WTC11 (cell line): ENCODE measurements at places on chromosomes 12 and 14. TPM values are rescaled to one million over a fixed set of nuclear protein-coding genes. Genes with fewer than 3 reads are reported as not detected.

Gene RIN3
- total RNA-seq = 2.7 to 3.3 TPM (median 3.0 TPM) in 3 replicates

Gene PLD4
- 0.07 to 0.21 TPM (median 0.11 TPM) in 3 replicates for total RNA-seq

Gene LRRC9
- 0.79 to 0.99 TPM (median 0.82 TPM) in 3 replicates for total RNA-seq

Gene PIWIL1
- not detected in 3 replicates for total RNA-seq

Gene RNASE2
- not detected in 3 replicates for total RNA-seq

Gene ESR2
- 0.23 to 0.50 TPM (median 0.39 TPM) in 3 replicates for total RNA-seq

GRCh38 chr12:79763766-79764452 lies 73.1 kb upstream of the PAWR start:
- DNase-seq = no peak

DNA sequence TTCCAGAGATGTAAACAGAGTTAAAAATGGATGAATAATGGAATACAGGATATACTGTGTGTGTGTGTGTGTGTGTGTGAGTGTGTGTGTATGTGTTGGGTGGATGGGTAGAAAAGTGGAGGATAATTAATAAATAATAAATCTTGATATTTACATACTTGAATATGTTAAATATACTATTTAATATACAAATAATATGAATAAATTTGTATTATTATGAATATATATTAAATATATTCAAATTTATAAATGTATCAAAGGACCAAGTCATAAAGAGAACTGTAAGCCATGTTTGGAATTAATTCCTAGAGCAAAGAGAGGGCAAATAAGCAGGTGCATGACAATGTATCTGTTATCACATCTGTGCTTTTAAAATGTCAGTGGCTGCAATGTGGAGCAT lies 225.3 kb downstream of the ALG10B start:
- no peak for DNase-seq

GRCh38 chr14:30214461-30215090 lies 286.9 kb upstream of the PRKD1 start:
- no peak for DNase-seq

- no peak for DNase-seq
These were observed 62.0 kb downstream of the CATSPERB start for GRCh38 chr14:91669867-91670266.

DNA sequence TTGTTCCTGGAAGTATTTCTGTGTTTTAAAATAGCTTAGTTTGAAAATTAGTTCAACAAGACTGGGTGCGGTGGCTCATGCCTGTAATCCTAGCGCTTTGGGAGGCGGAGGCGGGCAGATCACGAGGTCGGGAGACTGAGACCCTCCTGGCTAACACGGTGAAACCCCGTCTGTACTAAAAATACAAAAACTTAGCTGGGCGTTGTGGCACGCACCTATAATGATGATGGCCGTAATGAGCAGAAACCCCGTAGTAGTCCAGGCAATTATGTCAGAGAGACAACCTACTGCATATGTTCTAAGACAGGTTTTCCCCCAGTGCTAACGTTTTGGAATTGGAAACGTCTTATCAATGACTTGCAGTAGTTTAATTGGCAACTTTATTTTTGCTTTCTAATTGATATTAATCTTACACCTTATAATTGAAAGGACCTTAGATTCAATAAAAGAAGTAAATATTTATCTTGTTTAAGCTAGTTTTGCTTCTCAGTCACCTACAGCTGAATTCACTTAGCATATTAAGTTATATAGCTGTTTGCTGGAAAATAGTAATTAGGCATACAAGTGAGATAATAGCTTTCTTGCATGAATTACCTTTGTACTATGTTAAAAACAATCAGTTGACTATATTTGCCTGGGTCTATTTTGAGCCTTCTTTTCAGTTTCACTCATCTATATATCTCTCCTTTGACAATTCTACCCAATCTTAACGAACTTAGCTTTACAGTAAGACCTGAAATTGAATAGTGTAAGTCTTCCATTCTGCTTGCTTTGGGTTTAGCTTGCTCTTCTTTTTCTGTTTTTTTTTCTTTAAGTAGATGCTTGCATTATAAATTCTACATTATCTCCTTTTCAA lies 15.6 kb downstream of the CLECL1 start:
- DNase-seq = no peak

DNA sequence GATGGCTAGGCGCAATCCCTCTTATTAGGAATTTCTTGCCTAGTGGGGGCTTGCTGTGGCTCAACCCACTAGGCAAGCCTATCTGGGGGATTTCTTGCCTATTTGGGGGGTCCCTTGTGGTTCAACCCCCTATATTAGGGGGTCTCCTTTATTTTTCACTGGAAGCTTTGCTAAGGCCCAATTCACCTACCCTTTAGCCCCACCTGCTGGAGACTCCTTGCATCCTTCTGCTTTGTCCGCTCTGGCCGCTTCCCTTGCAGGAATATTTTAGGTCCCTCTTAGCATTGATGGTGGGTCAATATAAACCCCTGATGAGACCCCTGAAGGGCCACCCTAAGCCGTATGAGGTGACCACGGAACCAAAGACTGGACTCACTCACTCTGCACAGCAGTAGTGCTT lies 1552.1 kb downstream of the AACS start:
- DNase-seq = no peak

DNA sequence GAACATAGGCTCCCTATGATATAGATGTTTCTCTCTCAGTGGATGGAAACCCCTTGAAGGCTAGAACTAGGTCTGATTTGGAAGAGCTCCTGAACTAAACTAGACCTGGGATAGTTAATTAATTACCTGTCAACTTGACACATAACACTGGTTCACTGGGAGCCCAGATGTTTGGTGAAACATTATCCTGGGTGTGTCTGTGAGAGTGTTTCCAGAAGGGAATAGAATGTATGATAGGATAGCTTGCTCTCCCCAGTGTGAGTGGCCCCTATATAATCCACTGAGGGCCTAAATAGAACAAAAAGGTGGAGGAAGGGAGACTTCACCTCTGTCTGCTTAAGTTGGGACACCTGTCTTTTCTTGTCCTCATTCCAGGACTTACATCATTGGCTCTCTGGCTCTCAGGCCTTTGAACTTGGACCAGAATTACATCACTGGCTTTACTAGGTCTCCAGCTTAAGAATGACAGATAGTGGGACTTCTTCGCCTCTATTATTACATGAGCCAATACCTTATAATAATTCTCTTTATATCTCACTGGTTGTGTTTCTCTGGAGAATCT lies 194.1 kb downstream of the KTN1 start:
- no peak for DNase-seq

DNA sequence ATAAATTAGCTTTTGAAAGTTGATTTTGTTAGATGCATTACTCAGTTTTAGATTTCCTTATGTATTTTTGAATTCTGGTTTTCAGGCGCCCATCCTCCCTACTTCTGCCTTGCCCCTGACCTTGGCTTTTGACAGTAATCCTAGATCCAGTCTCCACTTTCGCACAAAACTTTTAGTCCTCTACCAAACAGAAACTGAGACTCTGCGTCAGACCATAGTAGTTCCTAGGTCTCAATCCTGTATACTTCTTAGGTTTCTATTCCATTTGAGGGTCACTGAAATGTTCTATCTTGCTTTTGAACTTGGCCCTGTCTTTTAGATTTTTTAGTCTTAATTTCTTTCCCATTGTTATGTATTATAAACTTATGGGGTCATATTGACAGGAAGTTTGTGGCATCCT lies 307.9 kb upstream of the GARIN6 start:
- no peak for DNase-seq

DNA sequence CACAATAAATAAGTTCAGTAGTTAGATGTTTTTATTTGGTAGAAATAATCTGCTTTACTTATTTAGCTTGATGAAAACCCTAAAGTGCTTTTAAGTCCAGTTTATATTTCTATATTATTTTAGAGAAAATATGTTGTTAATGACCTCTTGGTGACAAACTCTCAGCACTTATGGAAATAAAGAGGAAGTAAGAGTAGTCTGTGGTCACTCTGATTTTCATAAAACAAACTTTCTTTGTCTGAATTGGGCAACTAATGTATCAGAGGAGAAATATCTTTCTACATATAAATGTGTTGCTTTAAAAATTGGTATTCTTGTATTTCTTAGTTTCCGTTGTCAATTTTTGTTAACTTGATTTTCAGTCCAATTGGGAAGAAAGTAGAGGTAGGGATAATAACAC lies 878.9 kb upstream of the SEL1L start:
- DNase-seq = no peak

DNA sequence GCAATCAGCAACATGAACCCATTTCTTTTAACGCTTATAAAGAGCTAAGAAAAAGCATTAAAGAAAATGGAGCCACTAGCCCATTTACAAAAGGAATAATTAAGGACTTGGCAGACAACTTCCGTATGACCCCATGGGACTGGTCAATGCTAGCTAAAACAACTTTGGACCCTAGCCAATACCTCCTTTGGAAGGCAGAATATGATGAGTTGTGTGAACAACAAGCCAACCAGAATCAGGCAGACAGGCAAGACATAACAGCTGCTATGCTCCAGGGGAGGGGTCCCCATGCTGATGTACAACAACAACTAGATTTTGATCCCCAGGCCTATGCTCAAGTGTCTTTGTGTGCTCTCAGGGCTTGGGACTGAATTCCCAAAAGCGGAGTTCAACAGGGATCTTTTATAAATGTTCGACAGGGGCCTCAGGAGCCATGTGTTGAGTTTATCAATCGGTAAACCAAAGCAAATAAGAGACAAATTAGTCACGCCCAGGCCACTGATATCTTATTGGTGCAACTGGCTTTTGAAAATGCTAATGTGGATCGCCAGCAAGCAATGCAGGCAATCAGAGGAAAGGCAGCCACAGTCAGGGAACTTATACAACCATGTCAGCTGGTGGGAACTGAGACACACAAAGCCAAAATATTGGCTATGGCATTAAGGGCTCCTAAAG lies 254.4 kb upstream of the DIO2 start:
- no peak for DNase-seq

DNA sequence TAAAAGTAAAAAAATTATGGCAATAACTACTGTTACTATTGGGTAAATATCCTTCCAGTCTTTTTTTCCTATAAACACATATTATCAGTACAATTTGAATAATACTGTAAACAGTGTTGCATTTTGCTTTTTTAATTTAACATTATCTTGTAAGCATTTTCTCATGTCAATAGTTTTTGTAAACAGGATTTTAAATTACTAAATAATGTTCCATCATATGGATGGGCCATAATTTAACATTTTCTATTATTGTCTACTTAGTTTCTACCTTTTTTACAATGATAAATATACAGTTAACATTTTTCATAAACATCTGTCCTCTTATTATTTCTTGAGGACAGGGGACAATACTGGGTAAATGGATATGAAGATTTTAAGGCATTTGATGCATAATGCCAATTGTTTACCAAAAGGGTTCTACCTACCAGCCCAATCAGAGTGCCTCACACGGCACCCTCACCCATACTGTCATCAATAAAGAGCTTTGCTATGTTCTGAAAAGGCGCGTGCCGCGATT lies 759 bp upstream of the ACVR1B start:
- DNase-seq = no peak

DNA sequence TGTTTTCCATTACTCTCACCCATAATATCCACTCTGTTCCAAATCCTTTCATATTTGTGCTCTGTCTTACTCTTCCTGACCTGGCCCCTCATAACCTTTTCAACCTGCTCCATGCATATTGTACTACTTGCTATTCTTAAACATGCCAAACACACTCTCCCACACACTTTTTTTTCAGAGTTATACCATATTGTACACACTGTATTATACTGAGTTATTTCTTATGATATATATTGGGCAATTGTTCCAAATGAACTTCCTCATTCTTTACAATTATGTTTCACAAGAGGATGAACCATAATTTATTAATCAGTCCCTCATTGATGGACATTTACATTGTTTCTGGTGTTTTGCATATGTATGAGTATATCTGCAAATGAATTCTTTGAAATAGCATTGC lies 18.5 kb downstream of the ATL1 start:
- DNase-seq = no peak

GRCh38 chr12:106288101-106288493 lies 14.4 kb upstream of the TCP11L2 start:
- DNase-seq = no peak

- no peak for DNase-seq
These were observed 237.3 kb upstream of the GRIP1 start for GRCh38 chr12:66916189-66916588.

- DNase-seq = no peak
These were observed 8.4 kb downstream of the KRT8 start for GRCh38 chr12:52896190-52897100.

DNA sequence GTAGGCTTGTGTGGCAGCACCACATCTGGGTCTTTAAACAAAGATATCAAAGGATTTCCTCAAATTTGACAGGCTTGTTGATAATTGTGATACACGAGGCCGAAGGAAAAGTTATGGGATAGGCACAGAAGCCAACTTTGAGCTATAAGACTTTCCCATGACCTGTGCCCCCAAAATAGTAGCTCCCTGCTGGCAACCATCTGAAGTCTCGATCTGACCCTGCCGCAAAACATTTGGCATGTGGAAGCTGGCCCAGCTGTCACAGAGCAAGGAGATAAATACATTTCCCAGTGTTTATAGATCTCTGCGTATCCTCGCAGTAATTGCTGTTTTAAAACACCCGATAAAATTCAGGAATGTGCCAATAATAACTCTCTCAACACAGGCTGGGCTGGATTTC lies 26.4 kb upstream of the RGS6 start:
- no peak for DNase-seq
